ENCODE measurements at places on chromosomes 16 and 17. TPM values are rescaled to one million over a fixed set of nuclear protein-coding genes. Genes with fewer than 3 reads are reported as not detected.

- DNase-seq, result no peak
Measured at GRCh38 chr16:73161977-73162376, 114.0 kb upstream of the ZFHX3 start.

DNA sequence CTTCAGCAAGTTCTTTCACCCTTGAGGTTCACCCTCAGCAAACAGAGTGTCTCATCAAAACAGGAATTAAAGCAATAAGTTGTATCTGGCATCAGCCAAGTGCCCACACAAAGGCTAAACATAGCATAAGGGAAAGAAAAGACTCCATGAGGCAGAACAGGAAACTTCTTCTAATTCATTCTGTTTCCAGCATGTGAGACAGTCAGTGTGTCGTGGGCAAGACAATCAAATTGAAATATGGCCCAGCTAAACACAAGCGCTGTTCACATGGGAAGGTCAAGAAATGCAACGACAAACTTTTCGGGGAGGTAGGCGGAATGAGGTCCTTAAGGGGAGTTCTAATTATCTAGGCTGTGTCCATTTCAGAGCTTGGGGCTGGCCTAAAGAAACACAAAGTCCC lies 393.4 kb downstream of the HAPSTR1 start:
- DNase-seq, result no peak

- no peak for DNase-seq
Measured at GRCh38 chr17:43683928-43684653, 22.4 kb upstream of the MEOX1 start.

GRCh38 chr17:67520916-67521774 lies 144.1 kb downstream of the PITPNC1 start:
- DNase-seq, result no peak

GRCh38 chr17:62191390-62192361 lies 126.6 kb upstream of the MED13 start:
- DNase-seq, result no peak

GRCh38 chr16:64292953-64293352 lies 828.9 kb downstream of the CDH11 start:
- no peak for DNase-seq

DNA sequence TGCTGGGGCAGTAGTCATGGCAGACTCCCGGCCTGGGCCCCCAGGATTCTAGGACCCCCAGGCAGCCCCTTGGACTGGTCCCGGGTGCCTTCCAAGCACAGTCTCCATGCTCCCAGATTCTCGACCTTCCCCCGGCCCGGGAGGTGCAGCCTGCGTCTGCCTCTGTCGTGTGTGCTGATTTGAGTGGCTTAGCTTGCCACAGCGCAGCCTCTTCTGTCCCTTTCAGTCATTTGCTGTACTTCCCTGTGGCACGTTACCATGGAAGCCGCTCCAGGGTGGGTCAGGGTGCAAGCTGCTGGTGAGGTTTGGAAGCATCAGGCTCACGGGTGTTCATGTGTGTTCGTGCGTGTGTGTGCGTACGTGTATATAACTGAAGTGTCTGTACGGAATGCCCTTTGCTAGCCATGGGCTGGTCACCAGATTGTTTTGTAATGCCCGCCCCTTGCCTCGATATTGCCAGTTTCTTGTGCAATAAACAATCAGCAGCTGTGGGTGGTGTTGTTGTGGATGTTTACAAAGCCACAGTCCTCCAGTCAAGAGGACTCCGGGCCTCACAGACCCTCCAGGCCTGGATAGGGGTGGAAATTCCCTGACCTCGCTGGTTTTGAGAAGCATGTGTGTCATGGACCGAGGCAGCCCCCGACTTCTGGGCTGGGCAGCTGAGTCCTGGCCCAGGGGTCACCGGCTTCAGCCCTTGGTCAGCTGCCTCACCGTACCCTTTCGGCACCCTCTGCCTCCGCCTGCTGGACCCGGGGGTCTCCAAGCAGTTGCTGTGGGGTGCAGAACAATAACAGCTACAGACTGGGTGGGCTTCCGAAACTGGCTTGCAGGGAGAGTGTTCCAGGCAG lies 9.7 kb upstream of the CLEC18A start:
- no peak for DNase-seq

DNA sequence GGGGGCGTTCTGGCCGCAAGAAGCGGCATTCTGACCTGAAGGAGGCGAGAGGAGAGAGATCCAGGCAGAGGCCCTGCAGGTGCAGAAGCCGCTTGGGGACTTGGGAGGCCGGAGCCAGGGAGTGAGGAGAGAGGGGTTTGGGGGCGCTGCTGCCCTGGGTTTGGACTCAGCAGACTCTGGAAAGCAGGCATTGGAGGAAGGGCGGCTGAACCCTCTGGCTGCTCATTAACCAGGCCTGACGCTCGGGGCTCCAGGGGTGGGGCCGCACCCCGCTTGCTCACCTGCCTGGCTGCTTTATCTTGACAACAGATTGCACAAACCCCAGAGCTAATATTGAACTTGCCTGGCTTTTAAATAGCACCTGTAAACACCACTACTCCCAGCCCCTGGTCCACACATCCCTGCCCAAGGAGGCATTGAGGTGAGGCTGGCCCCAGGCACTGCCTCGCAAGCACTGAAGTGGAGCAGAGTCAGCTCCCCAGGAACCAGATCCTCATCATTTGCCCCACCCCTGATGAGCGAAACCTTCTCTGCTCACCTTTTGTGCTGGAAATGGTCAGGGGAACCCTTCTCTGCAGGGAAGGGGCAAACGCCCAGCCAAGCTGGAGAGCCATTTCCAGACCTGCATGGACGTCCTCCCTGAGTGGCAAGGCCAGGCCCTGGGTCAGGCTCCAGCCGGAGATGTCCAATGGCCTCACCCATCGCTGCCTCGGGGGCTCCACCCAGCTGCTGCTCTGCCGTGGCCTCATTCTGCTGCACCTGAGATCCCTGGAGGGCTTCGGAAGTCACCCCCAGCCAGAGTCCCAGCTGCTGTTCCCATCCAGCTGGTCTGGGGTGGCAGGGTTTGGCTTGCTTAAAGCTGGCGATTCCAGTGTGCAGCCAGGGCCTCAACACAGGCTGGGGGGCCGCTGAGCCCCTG lies 190.2 kb upstream of the GSE1 start:
- peak; percentile 2 for DNase-seq

DNA sequence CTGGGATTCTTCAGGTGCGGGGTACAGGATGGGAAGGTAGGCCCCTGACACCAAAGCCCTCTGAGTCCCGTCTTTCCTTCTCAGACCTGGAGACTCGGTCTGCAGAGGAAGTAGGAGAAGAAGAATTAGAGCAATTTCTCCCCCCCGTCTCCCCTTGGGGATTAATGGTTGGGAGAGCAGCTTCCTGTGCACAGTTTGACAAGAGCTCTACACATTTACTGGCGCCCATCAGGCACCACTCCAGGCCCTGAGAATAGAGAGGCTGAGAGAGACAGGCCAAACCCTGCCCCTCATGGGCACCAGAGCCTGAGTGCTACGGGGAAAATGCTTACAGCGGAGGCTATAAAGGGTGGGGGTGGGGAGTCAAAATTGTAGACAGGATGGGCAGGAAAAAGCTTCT lies 3.5 kb upstream of the C16orf74 start:
- DNase-seq, result no peak

DNA sequence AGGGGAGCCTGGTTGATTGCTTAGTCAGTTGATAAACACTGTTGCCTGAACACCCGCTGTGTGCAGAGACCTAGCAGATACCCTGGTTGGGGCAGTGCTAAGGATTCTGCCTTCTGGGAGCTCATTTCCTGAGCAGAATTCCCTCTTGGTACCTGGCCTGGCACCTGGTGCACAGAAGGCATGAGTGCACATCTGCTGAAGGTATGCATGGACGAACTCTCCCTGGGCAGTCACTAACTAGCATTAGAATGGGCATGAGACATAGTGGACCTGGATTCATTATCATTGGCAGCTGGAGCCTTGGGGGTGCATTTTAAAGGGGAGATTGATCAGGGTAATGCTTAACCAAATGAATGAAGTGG lies 13.1 kb downstream of the ADCY7 start:
- DNase-seq, result no peak

DNA sequence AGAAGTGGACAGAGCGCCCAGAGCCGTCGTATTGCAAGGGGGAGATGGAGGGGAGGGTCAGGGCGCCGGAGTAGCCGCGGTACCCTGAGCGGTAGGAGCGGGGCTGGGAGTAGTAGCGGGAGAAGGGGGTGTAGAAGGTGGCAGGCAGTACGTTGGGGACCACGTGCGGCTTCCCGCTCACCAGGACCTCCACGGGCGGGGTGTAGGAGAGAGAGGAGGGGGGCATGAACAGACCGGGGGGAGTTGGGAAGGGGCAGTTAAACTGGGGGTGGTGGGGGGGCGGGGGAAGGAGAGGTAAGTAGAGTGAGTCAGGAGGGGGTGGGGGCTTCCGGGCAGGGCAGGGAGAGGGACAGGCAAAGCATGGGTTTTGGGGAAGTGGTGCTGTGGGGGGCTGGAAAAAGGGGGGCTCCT lies 16.8 kb downstream of the ST6GALNAC2 start:
- no peak for DNase-seq

GRCh38 chr16:74736531-74737157 lies 36.0 kb upstream of the MLKL start:
- DNase-seq, result no peak

- DNase-seq, result no peak
Measured at GRCh38 chr17:73423159-73423715, 111.4 kb upstream of the CDC42EP4 start.

DNA sequence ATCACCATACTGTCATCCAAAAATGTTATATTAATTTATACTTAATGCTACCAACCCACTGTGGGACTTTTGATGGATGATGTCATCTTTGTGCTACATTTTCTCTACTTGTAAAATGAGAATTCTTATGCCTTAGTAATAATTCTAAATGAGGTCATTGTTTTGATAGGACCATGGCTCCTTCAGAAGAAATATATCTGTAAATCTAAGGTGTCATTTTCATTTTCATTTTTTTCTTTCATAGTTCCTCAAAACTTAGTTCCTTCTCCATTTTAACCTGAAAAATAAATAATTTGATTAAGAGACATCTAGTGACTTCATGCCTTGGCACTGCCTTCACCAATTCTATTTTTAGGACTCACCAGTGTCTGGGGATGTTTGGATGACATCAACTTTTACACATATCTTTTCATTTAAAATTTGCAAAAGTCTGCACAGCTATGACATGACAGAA lies 48.7 kb downstream of the GPRC5B start:
- DNase-seq, result no peak

- DNase-seq, result no peak
Measured at GRCh38 chr17:13476720-13477119, 125.0 kb downstream of the HS3ST3A1 start.

GRCh38 chr17:17812211-17813054 lies 24.4 kb downstream of the SREBF1 start:
- DNase-seq, result peak; percentile 78

DNA sequence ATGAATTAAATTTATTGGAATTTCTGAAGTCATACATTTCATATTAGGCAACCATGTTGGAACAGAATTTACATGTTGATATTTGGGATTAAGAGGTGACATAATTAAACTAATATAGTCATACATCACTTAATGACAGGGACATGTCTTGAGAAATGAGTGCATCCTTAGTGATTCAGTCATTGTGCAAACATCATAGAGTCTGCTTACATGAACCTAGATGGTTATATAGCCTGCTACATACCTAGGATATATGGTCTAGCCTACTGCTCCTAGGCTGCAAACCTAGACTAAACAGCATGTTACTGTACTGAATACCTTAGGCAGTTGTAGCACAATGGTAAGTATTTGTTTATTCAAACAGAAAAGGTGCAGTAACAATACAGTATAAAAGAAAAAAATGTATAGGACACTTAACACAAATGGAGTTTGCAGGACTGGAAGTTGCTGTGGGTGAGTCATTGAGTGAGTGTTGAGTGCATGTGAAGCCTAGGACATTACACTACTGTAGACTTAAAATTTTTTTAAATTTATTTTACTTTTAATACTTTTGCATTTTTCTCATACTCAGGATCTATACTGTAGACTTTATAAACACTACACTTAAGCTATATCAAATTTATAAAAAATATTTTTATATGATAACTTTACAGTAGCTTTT lies 85.6 kb downstream of the OMG start:
- no peak for DNase-seq

DNA sequence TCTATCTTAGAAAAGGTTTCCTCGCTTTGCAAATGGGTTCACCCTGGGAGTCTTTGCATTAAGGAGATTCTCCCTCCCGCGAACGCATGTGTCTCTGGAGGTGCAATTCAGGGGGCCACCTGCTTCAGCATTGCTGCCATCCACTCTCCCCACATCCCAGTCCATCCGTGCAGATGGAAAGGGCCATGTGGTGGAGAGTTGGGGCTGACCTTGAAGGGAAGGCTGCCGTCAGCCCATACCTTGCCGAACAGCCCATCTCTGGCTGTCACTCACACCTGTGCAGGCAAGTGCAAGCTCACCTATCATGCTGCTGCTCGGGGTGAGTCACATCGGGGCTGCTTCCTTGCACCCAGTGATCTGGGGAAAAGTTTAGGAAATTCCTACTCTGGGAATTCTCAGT lies 106.1 kb downstream of the ZNF423 start:
- DNase-seq, result no peak

DNA sequence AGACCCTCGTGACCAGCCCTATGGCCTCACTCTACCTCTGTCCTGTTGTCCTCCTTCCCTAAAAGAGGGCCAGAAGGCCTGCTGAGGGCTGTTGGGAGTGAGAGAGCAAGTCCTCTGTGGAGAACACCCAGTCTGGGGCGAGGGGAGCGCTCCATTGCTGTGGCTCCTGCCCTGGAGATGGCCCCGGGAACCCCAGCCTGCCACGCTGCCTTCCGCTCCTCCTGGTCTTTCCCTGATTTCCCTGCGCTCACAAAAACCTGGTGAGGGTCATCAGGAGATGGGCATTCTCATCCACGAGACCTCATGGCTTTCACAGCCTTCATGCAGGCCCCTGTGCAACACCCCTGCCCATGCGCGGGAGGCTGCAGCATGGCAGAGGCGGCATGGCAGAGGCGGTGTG lies 21.2 kb downstream of the DRC3 start:
- DNase-seq, result no peak

GRCh38 chr17:61415374-61416210 lies 15.9 kb downstream of the TBX2 start:
- no peak for DNase-seq

DNA sequence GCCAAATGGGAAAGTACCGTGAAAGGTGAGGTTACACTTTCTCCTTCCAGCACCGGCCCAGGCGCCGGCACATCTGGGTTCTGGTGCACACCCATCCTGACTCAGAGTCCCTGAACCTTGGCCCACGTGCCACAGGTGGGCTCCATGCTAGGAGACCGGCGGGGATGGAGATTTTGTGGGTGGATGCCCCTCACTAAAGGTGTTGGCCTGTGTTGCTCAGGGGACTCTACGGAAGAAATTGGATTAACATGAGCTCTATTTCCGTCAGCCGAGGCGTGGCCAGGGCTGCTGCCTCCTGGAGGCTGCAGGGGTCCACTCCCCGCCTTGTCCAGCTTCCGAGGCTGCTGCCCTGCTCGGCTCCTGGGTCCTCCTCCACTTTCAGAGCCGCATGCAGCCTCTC lies 30.8 kb downstream of the FBXO31 start:
- DNase-seq, result no peak

- no peak for DNase-seq
Measured at GRCh38 chr17:39946551-39947330, 16.1 kb upstream of the GSDMA start.

The TGFB1I1 gene
- 0.80 TPM for total RNA-seq

The OTOP2 gene
- total RNA-seq, result not detected

The SLC25A10 gene
- 28.6 TPM for total RNA-seq

The YWHAE gene
- 520 TPM for total RNA-seq

The NPTX1 gene
- 27.5 TPM for total RNA-seq

The LLGL2 gene
- 9.6 TPM for total RNA-seq

The C1QL1 gene
- 0.37 TPM for total RNA-seq

The IGSF6 gene
- total RNA-seq, result 0.14 TPM

The AGRP gene
- total RNA-seq, result not detected

The ABCC11 gene
- 0.07 TPM for total RNA-seq

The HAS3 gene
- total RNA-seq, result 0.39 TPM

The DNAAF8 gene
- 0.11 TPM for total RNA-seq

The TEFM gene
- 15.3 TPM for total RNA-seq

The CACNA1H gene
- total RNA-seq, result 0.98 TPM

The TMEM132E gene
- total RNA-seq, result not detected

The XAF1 gene
- 48.6 TPM for total RNA-seq

The SULT1A4 gene
- total RNA-seq, result 1.3 TPM
